ENCODE measurements at places on chromosomes 13 and 19.

- no peak for DNase-seq
Observed at GRCh38 chr13:74005320-74006157, 128.7 kb downstream of the KLF12 start.

DNA sequence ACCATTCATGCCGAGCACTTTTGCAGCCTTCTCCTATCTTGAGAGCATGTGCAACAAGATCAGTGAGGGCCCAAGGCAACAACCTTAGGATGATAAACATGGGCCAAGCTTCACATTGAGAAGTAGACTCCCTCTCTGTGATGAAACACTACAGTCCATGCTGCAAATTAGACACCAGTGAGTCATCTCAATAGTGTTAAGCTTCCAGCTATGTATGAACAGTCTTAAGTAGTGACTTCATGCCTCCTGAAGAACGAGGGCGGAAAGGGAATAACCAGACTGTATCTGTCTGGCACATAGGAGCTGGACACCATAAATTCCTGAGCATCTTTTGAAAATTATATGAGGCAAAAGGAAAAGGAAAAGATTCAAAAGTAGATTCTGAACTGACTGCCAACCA lies 309.9 kb upstream of the SLITRK1 start:
- DNase-seq, result no peak

DNA sequence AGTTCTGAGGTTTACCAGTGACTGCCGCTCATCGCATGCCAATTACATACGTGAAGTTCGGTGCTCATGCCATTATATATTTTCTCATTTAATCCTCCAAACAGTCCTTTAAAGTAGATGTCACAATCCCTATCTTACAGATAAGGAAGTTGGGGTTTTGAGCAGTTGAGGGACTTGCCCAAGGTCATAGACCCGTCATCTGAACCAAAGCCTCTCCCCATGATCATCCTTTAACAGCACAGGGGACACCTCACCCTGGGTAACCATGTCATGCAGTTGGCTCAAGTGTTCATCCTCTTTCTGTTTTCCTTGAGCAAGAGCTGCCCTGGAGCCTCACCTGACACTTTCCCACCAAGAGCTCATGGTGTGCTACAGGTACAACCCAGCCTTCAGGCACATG lies 69.1 kb downstream of the HSPH1 start:
- DNase-seq, result no peak

DNA sequence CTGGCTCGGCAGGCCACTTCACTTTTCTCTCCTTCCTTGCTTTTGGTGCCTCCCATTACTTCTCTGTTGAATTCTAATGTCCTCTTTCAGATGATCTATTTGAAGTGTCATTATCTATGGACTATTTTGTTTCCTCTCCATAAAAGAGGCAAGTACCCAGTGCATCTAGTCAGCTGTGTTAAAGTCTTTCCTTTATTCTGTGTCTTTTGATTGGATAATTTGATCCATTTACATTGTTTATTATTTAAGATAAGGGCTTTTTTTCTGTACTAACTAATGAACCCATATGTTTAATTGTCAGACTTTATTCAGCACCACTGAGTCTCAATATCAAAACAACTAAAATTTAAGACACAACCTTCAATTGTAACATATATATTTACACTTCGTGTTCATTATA lies 36.4 kb downstream of the IGFL3 start:
- no peak for DNase-seq

DNA sequence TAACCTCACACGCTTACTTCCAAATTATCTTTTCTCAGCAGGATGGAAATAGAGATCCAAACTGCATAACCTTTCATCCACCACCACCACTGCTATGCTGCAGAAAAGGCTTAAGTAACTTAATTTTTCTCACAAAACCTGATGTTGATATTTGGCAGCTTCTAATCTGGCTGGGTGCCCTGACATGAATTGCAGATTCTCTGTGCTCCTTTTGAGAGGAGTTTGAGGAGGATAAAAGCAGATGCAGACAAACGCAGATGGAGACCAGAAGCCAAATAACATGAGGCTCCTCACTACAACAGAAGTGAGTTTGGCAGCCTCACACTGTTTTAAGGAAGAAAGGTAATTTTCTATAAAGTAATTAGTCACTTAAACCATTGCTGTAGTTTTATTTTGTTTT lies 646.2 kb upstream of the ATXN8OS start:
- DNase-seq, result no peak
